GF-D8 (cell line): ENCODE measurements at places on chromosomes 7 and 10.

- no peak for DNase-seq
Measured at GRCh38 chr7:30757342-30757692, 5.4 kb downstream of the INMT start.

GRCh38 chr7:27953777-27954176 lies 213.8 kb downstream of the TAX1BP1 start:
- no peak for DNase-seq

- DNase-seq: no peak
Measured at GRCh38 chr10:34024693-34025425, 690.4 kb upstream of the NRP1 start.

DNA sequence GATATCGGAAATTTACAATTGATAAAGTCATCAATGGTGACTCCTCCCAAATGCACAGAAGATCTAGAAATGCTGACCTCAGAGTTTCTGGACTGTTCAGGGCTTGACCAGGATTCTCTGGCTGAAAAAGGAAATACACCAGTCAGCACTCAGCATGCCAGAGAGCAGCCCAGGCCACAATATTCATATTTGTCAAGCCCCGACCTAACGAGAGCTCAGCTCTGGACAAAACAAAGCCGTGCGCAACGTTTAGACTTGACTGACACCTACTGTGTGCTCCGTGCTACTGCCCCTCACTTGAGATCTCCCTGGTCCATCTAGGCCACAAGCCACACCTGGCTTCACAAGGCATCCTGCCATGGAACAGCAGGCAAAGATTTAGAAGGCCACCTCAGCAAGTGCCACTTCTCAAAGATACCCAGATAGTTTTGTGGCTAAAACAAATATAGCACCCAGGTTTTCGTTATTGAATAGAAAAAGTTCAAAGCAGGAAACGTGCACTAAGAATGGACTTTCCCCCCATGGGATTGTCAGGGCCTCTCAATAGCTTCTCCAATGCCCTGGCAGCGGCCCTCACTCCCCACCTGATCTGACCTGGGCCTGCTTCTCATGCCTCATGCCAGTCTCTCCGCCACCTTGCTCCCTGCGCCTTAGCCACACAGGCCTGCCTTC lies 218.3 kb downstream of the FAM107B start:
- DNase-seq: peak; percentile 25

GRCh38 chr10:5528989-5529701 lies 4.4 kb downstream of the CALML3 start:
- no peak for DNase-seq

DNA sequence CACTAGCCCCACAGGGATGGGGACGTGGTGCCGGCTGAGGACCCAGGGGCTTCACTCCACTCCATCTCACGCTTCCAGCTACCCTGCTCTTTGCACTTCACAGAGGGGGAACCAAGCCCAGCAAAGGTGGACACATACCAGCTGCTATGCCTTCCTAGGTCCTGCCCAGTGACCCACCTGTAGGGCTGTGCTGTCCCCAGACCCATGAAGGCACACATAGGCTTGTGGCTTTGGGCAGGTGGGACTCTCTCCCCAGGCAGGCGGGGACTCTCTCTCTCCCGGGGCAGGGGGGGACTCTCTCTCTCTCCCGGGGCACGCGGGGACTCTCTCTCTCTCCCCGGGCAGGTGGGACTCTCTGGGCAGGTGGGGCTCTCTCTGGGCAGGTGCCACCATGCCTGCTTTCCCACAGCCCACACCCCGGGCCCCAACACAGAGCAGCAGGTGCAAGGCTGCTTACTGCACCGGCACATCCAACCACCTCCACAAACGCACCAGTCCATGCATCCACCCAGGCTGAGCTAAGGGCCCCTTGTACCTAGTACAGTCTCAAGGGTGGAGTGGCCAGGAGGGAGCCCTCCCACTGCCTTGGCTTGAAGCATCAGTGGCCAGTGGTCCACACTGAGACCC lies 13.8 kb upstream of the GPR146 start:
- no peak for DNase-seq

- DNase-seq: peak; percentile 8
Measured at GRCh38 chr7:134632937-134633540, 13.6 kb upstream of the BPGM start.

DNA sequence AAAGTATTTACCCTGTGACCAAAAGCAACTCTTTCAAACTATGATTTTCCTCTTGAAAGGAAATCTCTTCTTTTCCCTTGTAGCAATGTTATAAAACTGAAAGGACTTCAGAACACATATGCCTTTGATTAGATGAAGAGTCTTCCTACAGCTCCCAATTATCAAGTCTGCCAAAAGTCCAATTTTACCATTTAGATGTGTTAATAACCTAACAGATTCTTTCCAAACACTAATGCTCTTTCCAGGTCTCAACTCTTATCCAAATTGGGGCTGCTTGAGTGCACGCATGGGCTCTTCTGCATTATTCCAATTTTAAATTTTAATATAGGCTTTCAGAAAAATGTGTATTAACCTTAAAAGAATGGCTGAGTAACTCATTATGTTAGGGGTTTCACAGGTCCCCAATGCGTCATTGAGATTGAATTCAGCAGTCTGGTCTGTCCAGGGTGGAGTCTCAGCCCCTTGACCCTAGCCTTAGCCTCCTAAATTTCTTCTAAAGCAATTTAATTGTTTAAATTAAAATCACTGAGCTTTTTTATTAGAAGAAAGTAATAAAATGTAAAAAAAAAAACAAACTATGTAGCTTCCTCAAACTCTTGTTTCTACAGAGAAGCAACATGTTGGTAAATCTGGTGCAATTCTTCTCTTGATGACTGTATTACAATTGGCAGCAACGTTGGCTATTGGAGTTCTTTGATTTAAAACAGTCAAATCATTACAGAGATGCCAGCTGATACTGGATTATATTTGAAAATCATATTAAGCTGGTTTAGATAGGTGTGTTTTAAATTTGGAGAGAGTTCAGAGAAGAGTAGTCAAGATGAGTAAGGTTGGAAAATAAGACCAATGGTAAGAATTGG lies 170.4 kb downstream of the DKK1 start:
- DNase-seq: no peak

DNA sequence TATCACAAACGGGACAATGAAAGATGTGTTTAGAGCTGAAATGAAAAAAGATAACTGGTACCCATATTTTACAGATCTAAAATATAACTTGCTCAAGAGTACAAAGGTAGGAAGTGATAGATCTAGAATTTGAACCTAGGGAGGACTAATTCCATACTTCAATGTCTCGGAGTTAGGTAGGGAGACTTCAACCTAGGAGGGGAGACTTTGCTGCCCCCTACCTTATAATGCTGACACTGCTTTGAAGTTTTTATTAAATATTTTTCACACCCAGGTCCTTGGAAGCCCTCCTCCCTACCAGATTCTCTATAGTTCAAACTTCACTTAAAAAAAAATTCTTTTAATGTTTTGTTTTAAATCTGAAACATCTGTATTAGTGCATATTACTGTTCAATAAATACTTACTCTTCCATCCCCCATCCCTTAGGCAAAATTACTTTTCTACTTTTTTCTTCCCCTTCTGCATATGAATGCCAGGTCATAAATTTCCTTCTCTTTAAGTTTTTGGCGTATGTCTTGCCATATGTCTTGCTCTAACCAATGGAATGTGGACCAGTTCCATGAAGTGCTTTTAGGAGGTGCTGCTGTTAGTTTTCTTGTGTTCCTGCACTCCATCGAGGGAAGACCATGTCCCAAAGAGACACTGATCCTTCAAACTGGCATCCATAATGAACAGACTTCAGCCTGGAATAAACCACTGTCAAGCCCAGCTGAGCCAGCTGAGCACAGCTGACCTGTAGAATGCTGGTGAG lies 57.8 kb downstream of the MICU1 start:
- DNase-seq: no peak

- DNase-seq: no peak
Measured at GRCh38 chr7:75875113-75876080, 3.4 kb upstream of the RHBDD2 start.

DNA sequence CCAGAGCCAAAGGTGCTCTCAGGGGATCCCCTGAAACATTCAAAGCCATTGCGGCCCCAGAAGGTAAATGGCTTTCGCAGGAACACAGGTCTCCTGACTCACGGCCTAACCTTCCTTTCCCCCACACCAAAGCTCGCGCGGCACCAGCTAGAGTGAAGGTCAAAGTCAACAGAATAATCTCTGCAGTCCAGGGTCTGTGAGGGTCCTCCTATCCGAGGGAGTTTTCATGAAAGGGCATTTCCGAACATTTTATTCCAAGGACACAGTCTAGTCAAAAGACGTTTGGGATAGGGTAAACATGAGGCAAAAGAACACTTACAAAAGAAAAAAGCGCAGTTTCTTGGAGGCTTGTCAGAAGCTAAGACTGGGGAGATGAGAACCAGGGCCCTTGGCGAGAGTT lies 559 bp upstream of the STEAP2 start:
- DNase-seq: no peak

GRCh38 chr7:142714375-142714774 lies 34.9 kb upstream of the PRSS1 start:
- DNase-seq: peak; percentile 100

- DNase-seq: no peak
Measured at GRCh38 chr10:93386631-93387369, 95.3 kb downstream of the MYOF start.

DNA sequence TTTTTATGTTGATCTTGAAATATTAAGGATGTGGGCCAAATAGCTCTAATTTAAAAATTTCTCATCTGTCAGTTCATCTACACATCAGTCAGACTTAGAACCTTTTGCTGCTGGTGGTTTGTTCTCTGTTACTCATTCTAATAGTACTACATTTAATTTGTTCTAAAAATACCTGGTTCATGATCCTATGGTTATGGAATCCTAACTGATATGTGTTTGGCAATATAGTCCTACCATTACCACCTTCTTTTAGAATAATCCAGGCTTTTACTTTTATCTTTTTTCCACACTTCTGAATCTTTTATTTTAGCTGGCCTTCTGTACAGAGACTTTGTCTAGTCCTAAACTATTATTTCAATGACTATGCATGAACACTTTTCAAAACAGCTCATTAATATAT lies 116.9 kb downstream of the SVOPL start:
- DNase-seq: no peak

GRCh38 chr10:124728071-124728829 lies 15.9 kb downstream of the FAM53B start:
- DNase-seq: peak; percentile 32

- no peak for DNase-seq
Measured at GRCh38 chr10:5523796-5524574, 776 bp upstream of the CALML3 start.

- no peak for DNase-seq
Measured at GRCh38 chr10:88288320-88289059, 294.6 kb downstream of the RNLS start.

GRCh38 chr7:97020996-97021746 lies 3.5 kb downstream of the DLX5 start:
- no peak for DNase-seq

DNA sequence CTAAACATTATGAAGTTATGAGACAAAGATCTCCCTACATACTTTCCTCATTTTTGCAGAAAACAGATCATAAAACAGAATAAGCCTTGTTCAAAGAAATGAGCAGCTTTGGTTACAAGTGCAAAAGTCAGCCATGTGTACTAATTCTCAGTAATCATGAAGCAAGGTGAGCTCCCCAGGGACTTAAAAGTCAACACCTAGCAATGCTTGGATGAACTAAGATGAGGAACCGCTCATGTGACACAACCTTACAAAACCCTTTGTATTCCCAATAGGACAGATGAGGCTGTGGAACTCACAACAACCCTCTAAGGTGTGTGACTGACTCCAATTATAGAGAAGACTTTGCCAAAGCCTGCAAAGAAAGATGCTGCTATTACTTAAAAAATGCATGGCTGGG lies 154.5 kb downstream of the SLC25A13 start:
- no peak for DNase-seq
